Stimulated activated CD8-positive, alpha-beta memory T cell treated with anti-CD3 and anti-CD28 coated beads, Interleukin-4, amount 100 ng/mL, for 1 hour (primary cell): ENCODE measurements at places on chromosomes 5 and 9.

DNA sequence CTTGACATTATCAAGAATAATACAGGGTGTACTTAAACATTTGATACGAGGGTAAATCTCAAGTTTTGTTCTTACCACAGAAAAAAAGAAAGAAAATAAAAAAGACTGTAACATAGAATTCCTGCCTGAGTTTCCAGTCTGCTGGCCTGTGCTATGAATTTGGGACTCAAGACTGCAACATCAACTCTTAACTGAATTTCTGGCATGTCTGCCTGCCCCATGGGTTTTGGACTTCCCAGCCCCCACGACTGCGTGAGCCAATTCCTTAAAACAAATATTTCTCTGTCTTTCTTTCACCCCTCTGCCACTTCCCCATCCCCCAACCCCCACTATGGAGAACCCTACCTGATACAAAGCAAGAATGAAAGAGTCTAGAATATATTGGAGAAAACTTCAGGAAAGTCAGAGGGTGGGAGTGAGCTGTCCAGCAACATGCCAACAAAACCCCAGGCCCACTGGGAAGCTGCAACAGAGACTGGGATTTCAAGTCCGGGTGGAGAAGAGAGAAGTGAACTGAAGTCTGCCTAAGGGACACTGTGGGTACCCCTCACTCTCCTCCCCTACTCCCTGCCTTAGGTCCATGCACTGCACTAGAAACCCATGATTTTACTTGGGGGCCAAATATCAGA, 43.0 kb downstream of the MARCHF3 start:
- DNase-seq = no peak

- no peak for DNase-seq
These were observed 163.8 kb downstream of the GADD45G start for GRCh38 chr9:89768650-89769071.

- DNase-seq = no peak
These were observed 297.6 kb downstream of the NTRK2 start for GRCh38 chr9:84966876-84967830.

DNA sequence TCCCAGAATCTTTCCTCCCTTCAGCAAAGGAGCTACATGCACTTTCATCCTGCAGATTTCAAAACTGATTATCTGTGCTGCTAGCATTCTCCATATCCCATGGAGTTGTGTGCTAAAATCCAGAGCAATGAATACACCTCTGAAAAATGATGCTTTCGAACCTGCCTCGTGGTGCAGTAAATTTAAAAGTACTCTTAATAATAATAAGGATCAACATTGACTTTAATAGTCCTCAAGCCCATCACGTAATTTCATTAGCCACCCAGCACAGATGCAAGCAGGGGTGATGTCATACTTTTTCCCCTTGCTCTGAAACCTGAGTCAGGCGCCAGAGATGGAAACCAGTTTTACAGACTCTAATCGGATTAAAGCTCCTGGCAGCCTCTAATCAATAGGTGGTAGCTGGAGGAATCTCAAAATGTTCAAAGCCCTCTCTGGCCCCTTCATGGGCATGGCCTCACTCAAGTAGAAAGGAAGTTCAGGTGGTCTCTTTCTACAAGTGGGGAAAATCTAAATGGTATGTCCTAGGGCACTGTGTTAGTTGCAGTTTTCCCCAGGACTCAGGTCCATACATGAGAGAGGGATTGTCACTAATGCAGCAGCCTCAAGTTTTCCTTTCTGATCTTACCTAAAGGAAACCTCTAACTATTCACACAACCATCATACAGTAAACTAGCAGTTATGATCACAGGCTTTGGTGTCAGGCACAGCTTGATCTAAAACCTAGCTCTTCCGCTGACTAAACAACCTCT, 221.6 kb upstream of the SLC30A5 start:
- DNase-seq = no peak

GRCh38 chr9:103245369-103245768, 250.2 kb downstream of the CYLC2 start:
- DNase-seq = no peak

DNA sequence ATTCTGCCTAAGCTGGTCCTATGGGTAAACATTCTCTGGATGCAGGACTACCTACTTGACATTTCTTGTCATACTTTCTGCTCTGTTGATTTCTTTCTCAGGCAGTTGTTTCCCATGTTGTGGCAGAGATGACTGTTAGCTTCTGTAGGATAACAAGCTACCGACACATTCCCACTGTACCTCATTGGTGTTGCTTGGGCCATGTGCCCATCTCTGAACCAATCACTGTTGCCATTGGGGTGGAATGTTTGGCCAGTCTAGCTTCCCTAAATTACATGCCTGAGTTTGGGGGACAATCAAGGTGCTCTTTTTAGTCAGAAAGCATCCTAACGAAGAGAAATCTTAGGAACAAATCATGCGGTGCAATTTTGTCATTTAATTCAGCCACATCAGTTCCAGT, 212.0 kb downstream of the KDM4C start:
- DNase-seq = no peak

- no peak for DNase-seq
These were observed 17.3 kb downstream of the ITGA1 start for GRCh38 chr5:52804981-52805380.

DNA sequence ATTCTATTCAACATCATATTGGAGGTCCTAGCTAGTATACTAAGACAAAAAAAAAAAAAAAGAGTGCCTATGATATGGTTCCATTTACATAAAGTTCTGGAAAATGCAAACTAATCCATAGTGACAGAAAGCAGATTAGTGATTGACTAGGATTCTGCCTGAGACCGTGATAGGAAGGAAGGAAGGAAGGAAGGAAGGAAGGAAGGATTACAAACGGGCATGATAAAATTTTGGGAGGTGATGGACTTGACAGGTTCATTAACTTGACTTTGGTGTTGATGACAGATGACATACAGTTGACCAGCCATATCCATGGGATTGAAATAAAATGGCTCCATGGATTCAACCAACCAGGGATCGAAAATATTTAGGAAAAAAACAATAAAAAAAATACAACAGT, 79.1 kb upstream of the MAN2A1 start:
- no peak for DNase-seq

DNA sequence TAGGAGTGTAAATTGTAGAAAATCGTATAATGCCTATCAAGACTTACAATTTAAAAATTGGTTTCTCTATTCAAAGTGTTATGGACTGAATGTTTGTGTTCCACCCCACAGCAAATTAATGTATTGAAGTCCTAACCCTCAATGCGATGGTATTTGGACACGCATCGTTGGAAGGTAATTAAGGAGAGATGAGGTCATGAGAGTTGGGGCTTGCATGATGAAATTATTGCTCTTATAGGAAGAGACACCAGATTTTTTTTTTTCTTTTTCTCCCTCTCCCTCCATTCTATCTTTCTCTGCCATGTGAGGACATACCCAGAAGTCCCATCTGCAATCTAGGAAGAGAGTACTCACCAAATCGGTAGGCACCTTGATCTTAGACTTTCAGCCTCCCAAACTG, 189.2 kb downstream of the MAN2A1 start:
- no peak for DNase-seq

DNA sequence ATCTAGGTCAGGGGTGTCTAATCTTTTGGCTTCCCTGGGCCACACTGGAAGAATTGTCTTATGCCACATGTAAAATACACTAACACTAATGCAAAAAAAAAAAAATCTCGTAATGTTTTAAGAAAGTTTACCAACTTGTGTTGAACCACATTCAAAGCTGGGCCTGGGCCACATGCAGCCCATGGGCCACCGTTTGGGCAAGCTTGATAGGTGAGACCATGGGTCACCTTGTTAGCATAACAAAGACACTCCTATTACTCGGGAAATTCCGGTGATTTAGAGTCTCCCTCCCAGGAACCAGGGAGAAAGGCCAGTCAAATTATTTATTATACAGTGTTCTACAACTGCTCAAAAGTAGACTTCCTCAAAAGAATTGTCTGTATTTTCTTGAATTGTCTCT, 12.7 kb downstream of the RECK start:
- no peak for DNase-seq

DNA sequence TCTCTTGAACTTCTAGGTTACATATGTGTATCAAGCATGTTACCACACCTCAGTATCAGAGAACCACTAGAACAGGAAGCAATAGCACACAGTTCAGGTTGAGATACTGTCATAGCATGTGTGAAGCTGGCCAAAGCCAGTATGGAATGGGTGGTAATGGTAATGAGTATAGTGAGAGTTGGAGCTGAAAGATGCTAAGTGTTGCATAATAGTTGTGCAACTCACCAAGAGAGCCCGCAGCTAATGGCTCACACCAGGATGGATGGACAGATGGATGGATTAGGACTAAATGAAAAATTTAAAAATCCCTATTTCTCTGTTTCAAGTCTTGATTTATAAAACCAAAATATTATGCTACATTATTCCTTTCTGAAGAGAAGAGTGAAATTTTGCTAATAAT, 53.4 kb upstream of the KCNN2 start:
- no peak for DNase-seq

DNA sequence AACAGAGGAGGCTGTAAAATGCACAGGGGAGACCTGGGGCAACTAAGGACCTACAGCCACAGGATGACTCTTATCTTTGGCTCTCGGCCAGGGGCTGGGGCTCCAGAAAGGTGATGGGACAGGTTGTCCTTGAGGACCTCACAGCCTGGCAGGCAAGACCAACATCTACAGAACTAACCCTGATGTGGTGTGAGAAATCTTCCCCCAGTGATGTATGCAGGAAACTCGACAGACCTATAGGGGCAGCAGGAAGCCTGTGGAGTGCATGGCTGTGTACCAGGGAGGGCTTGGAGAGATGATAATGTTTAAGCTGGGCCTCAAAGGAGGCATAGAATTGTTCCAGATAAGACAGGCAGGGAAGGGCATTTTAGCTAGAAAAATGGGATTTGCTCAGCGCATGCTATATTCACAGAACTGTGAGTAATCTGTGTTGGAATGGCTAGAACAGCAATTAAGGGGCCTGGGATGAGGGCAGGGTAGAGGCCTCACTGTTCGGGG, 68.5 kb upstream of the SLC25A51 start:
- no peak for DNase-seq

DNA sequence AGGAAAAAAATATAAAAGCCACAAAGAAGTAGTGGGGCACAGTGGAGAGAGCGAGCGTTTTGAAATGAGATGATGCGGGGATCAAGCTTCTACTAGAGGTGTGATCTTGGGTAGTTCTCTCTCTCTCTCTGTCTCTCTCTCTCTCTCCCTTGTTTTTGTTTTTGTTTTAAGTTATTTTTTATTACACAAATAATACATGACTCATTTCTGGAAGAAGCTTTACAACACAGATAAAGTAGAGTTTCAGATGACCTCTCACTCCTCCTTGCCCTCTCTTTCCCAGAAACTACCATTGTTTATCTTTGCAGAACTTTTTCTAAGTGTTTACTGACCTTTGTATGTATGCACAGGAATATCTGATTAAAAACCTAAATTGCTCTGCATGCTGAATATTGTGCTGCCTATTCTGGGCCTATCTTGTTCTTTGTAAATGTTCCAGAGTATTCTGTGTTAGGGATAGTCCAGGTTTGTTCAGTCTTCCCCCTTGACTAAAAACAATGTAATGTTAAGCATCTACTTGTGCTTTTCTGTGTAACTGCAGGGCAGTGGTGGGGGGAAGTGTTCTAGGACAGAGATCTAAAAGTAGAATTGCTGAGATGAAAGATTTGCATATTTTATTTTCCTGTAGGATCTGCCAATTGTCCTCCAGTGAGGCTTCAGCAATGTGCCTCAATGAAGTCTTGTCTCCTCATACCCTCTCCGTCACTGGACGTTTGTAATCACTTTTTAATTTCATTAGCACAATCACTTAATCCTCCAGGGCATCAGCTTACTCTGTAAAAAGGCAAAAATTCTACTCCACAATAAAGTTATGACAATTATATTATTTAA, 52.0 kb downstream of the FYB1 start:
- DNase-seq = no peak

DNA sequence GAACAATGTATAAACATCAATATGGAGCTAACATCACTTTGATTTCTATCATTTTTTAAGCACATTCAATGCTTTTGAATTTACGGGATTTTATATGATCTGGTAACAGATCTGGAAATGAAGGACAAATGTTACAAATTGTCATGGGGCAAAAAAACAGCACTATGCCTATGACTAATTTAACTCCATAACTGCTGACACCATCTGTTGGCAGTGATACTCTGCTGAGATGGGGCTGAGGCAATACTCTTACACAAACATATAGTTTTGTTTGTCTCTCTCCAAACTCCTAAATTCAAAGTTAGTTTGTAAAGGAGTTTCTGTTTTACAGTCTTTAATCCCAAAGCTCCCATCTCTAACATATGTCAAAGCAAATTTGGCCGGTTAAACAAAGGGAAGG, 132.5 kb upstream of the FER start:
- DNase-seq = no peak
